Activated CD8-positive, alpha-beta T cell treated with anti-CD3 and anti-CD28 coated beads for 36 hours (primary cell): ENCODE measurements at places on chromosomes 1 and 21.

GRCh38 chr1:8318436-8318835 lies 522 bp downstream of the SLC45A1 start:
- no peak for DNase-seq

GRCh38 chr1:44239331-44239960 lies 26.2 kb downstream of the DMAP1 start:
- no peak for DNase-seq

- DNase-seq, result no peak
Observed at GRCh38 chr1:40047276-40047675, 6.7 kb downstream of the CAP1 start.

- no peak for DNase-seq
Observed at GRCh38 chr1:19374083-19374801, 62.1 kb downstream of the SLC66A1 start.

- DNase-seq, result no peak
Observed at GRCh38 chr1:26353976-26354820, at the start of gene CRYBG2. Gene CRYBG2, minus strand, starts transcription at chr1:26354130. Its CDS starts 7,473 bp downstream, at chr1:26346657.

GRCh38 chr1:34978921-34979320 lies 6.2 kb downstream of the TMEM35B start:
- no peak for DNase-seq

GRCh38 chr1:215146240-215146975 lies 63.9 kb downstream of the KCNK2 start:
- DNase-seq, result peak; percentile 12
